ENCODE measurements at places on chromosomes 6 and 20.

DNA sequence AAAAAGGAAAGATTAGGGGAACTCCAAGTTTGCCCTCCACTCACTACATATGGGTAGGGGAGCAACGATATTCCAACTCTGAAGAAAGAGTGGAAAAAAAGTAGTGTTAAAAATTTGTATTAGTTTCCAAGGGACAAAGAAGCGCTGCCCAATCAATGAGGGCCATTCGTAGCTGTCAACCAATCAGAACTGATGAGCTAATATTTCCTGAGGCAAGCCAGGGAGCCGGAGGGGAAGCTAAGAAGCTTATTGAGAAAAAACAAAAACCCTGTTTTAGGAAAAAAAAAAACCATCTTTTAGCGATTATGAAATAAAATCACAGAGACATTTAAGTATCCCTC lies 59.5 kb downstream of the TRIM38 start:
- peak; percentile 58 for DNase-seq

DNA sequence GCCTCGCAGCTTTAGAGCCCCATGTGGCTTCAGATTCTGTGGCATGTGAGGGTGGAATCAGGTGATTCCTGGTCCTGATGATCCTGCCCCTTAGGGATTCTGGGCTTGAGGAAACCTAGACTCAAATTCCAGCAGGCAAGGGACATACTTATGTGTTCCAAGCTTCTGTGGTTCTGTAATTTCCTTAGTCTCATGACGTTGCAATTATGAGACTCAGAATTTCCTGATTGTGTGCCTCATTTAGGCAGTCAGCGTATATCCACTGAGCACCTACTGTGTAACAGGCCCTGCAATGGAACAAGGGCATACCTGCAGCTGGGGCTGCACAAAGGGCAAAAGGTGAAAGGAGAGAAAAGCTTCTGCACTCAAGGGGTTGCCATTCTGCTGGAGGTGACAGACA lies 11.6 kb upstream of the BPIFB4 start:
- no peak for DNase-seq

DNA sequence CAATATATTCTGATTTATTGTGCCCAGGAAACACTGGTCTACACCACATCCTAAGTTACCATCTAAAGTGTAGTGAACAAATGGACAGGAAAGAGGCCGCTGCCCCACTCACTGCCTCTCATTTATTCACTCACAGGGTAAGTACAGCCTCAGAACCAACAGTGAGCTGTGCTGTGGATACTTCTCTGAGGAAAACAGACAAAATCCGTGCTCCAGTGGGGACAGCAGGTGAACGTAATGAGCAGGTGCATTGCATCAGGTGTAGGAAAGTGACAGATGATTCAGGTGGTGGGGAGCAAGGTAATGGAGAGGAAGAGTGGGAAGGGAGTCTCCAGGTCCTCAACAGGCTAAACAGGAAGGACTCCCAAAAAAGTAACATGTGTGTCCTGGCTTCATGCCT lies 8.4 kb upstream of the ULBP2 start:
- DNase-seq: no peak

- DNase-seq: no peak
Observed at GRCh38 chr6:39137245-39137644, 22.3 kb upstream of the SAYSD1 start.

DNA sequence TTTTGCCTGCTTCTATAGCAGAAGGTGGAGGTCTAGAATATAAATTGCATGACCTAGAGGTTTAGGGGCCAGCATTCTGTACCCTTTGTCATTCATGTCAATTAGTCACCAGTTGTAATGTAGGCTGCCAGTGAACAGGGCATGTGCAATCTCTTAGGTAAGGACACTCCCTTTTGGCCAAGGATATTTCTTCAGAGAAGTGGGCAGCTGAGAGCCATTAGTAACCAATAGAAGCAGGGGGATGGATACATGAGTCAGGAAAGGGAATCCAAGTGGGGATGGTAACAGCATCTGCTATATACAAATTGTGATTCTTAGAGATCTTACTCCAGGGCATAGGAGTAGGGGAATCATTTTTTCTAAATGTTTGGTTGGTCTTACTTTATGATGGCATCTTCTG lies 494.2 kb upstream of the JAG1 start:
- DNase-seq: no peak

DNA sequence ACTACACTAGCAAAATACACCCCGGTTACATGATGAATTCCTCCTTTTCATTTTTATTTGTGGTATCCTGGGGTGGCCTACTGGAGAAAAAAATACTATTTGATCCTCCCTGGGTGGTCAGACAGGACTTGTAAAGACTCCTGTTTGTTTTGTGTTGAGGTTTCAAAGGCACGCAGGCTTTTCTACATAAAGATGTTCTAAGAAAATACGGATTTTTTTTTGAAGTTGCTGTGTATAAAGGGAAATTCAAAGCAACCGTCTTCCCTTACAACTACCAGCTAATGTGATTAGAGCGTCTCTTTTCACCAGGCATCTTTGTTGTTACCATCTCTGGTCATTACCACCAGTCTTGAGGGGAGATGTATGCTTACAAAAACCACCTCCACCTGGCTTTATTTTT lies 187.1 kb downstream of the SOX4 start:
- DNase-seq: no peak

GRCh38 chr6:56682635-56683034 lies 39.9 kb upstream of the DST start:
- DNase-seq: no peak

- no peak for DNase-seq
Observed at GRCh38 chr6:129667621-129668020, 42.4 kb downstream of the ARHGAP18 start.

GRCh38 chr20:16427571-16427970 lies 145.7 kb downstream of the KIF16B start:
- DNase-seq: no peak

- DNase-seq: no peak
Observed at GRCh38 chr6:35620706-35621105, 68.0 kb downstream of the FKBP5 start.

GRCh38 chr6:139338795-139339194 lies 35.7 kb downstream of the CITED2 start:
- no peak for DNase-seq

DNA sequence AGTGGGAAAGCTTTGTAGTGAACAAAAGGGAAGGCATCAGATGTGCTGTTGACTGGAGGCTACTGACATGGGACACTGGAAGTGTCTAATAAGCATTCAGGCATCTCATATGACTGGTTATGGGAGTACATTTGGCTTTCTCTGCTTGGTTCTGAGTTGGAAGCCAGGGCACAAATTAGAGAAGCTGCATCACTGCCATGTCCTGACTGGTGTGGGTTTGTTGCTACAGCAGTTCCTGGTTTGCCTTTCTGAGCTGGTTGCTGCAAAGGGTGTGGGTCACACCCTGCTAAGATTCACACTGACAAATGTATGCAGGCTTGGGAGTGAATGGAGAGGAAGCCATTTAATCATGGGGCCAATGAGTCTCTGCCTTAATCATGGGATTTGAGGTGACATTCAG lies 36.2 kb upstream of the NANP start:
- no peak for DNase-seq

DNA sequence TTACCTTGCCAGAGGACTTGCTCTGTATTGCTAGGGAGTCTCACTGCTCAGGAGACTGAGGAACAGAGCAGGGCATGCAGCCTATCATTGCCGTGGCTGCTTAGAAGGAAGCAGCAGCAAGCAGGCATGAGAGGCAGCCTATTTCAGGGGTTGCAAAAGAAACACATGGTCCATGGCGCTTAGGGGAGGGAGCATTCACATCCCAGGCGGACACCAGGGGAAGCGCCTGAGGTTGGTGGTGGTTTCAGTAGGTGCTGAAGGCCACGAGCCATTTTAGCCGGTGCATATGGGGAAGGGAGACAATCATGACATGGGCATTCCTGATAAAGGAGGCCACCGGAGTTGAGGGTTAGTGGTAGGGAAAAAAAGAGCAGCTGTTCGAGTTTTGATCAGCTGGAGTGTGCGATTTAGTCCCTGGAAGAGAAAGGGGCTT lies 20.9 kb downstream of the FARS2 start:
- no peak for DNase-seq

GRCh38 chr6:35258336-35258735 lies 1.2 kb upstream of the ZNF76 start:
- DNase-seq: no peak

DNA sequence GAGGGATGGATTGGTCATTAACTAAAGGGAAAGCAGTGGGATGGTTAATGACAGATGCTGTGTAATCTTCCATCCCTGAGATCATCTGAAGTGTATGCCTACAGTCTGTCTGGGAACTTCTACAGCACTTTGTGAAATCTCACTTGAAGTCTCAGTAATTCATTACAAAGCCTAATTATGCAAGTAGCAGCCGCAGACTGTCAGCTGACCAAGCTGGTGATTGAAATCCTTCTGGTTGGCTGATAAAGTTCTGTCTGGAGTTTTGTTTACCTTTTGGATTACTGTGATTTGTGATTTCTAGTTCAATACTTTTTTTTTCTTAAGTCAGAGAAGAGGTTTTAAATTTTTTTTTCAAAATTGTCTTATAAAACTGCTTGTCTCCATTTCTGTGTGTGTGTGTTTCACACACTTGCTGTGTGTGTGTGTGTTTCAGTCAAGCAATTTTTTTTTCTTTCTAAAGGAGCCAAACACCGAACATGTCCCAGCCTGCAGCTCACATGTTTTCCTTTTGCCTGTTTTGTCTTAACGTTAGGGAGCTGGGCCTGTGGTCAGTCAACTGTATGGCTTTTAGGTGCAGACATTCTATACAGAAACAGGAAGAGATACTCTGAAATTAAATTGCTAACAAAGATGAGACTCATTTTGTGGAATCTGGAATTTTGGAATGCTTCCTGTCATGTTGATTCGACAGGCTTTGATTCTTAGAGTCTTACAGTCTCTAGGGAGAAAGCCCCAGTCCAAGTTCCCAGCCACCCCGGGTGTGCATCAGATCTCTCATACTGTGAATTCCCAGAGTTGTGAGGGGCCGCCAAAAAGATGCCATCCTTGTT lies 28.5 kb upstream of the ADGRF4 start:
- no peak for DNase-seq

GRCh38 chr6:2196079-2196679 lies 49.2 kb downstream of the GMDS start:
- DNase-seq: peak; percentile 39

DNA sequence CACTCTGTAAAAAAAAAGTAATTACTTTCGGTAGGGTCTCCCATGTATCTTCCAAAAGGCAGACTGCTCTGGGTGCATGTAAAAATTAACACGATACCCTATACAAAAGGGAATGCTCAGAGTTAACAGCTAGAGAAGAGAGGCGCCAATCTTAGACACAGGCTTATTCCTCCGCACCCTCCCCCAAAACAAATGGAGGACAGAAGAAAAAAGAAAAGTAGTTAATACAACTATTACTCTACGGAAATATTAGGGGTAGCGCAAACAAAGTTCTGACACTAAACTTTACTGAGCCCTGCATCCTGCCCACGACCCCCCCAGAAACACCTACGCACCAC lies 331 bp upstream of the UFL1 start:
- no peak for DNase-seq

- no peak for DNase-seq
Observed at GRCh38 chr6:1885576-1886011, 275.9 kb downstream of the FOXC1 start.

- no peak for DNase-seq
Observed at GRCh38 chr20:53597521-53598120, 4.0 kb upstream of the ZNF217 start.

GRCh38 chr6:105578179-105578707 lies 175.4 kb upstream of the PREP start:
- DNase-seq: no peak

- no peak for DNase-seq
Observed at GRCh38 chr6:166162599-166163342, 4.9 kb downstream of the TBXT start.

- peak; percentile 31 for DNase-seq
Observed at GRCh38 chr6:20211941-20212391, 303 bp downstream of the MBOAT1 start.

- peak; percentile 9 for DNase-seq
Observed at GRCh38 chr6:142155895-142156757, 9.1 kb downstream of the VTA1 start.

DNA sequence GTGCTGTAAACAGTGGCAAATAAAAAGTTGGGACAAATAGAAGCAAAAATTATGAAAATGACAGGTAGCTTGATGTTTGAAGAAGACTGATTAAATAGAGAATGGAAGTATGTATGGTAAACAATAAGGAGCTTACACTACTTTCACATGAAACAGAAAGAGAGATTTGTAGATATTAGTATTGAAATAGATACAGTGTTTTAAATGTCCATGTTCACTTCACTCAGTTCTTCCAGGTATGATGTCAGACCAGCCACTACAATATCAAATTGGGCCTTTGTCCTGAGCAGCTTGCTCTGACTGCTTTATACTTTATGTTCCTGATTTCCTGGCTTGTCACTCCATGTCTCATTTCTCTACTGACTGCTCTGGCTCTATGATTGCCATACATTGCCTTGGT lies 107.5 kb downstream of the CENPW start:
- no peak for DNase-seq

DNA sequence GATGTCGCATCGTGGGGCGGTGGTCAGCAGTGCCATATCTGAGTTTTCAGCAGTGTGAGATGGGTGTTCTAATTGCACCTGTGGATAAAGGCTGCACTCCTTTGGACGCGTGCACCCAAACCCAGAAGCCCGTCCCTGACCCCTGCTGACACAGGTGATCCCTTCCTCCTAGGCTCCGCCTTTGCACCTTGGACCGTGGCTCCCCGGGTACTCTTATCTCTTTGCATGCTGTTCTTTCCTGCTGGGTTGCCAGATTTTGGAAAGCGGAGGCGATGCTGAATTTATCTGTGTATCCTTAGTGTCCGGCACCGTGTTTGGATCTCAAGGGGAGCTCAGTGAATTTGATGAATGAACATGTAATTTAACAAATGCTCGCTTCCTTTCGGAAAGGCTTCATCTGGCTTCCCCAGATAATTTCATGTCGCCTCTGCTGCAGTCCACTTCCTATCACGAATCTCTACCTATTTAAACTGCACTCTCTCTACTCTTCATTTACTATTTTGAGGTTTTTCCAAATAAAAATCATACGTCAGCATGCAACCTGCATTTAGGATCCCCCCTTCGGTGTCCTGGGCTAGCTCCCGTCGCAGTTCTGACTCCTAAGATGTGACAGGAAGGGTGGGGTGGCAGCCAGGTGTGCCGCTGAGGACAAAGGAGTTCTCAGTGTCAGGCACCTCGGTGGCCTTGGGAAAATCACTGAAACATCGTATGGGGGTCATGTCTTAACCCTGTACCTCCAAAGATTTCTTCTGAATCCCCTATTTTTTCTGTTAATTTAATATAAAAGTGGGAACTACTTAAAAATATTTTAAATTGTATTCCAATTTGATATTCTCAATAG lies 753 bp upstream of the PERP start:
- DNase-seq: peak; percentile 8

- no peak for DNase-seq
Observed at GRCh38 chr20:21336455-21337151, 33.5 kb downstream of the XRN2 start.

- DNase-seq: no peak
Observed at GRCh38 chr6:74931558-74931957, 274.3 kb downstream of the COL12A1 start.

DNA sequence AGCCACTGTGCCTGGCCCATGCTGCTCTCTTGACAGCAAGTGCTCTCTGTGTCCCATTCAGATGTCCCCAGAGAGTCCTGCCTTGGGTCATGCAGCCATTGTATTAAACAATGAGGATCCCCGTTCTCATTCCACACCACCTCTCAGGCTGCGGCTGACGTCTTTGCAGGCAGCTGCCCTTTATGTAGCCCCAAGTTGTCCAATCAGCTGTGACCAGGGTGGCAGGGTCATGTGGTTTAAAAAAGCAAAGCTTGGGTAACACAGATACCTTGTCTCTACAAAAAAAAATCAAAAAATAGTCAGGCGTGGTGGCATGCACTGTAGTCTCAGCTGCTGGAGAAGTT lies 13.2 kb downstream of the GCNT2 start:
- no peak for DNase-seq

- DNase-seq: no peak
Observed at GRCh38 chr20:62390317-62391164, 3.6 kb downstream of the RPS21 start.
